ENCODE measurements at places on chromosomes 13 and 19.

DNA sequence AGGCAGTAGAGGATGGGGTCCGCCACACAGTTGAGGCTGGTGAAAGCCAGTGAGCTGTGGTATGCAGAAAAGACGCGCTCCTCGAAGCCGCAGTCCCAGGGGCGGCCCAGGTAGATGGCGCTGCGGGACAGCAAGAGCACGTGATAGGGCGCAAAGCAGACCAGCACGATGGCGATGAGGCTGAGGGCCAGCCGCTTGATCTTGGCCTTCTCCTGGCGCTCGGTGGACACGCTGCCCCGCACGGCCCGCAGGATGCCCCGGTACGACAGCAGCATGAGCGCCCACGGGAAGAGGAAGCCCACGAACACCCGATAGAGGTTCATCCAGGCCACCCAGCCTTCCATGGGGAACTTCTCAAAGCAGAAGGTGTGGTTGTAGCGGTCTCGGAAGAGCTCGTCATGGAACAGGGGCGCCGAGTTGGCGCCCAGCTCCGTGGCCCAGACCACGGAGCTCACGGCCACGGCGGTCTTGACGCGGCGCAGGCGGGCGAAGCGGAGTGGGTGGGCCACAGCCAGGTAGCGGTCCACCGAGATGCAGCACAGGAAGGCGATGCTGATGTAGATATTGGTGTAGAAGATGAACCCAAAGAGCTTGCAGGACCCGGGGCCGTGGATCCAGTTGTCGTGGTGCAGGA lies 6.5 kb upstream of the OPA3 start:
- no peak for DNase-seq

DNA sequence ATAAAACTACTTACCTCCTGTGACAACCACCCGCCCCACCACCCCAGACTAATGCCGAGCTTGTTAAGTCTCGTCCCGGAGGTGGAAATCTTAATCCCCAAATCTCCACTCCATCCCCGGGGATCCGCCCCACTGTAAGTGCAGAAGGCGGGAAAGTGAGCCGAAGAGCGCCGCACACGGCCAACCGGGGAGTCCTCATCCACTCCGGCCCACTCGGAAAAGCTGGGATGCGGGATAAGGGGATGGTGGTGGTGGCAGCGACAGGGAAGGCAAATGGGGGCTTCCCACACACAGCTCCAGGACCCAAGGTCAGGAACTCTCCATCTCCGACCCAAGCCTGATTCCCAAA lies 621 bp downstream of the FBL start:
- DNase-seq = peak; percentile 15

DNA sequence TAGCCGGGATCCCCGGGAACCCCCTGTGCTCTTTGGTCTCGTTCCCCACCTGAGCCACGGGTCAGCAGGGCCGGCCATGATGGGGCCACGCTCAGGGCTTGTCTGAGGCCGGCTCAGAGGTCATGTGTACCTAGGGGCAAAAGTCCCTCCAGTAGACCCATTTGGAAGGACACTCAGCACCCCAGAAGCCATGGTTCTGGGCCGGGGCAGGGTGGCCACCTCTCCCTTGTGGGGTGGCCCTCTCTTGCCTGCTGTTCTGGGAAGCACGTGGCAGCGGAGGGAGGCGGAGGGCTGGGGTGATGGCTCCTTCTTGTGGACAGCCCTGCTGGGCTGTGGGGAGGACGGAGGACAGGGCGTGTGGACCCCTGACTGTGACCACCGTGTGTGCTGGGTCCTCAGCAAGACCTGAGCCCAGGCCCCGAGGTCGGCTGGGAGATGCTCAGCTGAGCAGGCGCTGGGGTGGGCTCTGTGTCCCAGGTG lies 6.4 kb upstream of the PEAK3 start:
- no peak for DNase-seq

GRCh38 chr13:51595416-51595815 lies 11.2 kb downstream of the WDFY2 start:
- no peak for DNase-seq

- peak; percentile 42 for DNase-seq
Measured at GRCh38 chr13:30339738-30340330, 32.5 kb upstream of the KATNAL1 start.
